ENCODE measurements at places on chromosomes 16 and 17.

GRCh38 chr16:27638833-27639560 is 89.1 kb downstream of the KATNIP start:
- DNase-seq, result no peak

- DNase-seq, result no peak
These were observed 25.9 kb downstream of the ZNF469 start for GRCh38 chr16:88408561-88409142.

- DNase-seq, result no peak
These were observed 585 bp downstream of the MT2A start for GRCh38 chr16:56608876-56609462.

DNA sequence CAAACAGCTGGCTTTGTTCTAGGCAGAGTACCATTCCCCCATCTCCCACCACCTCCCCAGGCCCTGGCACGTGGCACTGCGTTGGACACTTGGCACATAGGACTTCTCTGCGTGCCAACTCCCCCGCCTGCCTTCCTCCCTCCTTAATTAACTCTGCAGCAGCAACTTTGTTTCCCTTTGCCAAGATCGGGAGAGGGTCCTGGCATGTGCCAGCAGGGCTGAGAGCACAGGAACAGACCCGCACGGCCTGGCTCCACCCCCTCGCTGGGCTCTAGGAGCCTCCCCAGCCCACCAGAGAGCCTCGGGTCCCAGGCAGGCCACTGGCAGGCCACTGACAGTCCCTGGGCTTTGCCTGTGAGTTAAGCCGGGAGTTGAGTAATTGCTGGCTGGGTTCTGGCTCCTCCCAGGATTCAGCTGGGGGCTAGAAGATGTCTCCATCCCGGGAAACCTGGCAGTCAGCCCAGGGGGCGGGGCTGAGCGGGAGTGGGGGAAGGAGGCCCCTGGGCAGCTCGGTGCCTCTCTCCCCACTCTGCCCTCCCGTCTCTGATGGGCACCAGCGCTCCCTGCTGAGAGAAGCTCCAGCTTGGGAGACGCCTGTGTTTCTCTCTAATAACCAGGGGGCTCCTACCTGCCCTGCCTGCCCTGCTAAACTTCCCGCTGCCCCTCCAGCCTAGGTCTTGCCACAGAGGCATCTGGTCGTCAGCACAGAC is 224.0 kb upstream of the TNRC6C start:
- DNase-seq, result no peak
